ENCODE measurements at places on chromosomes 13 and 19. TPM values are rescaled to one million over a fixed set of nuclear protein-coding genes. Genes with fewer than 3 reads are reported as not detected.

The NKG7 gene
- polyA plus RNA-seq = 66.0 TPM

The CNFN gene
- 42.5 TPM for polyA plus RNA-seq

The APOC4 gene
- polyA plus RNA-seq = not detected

The FCGBP gene
- polyA plus RNA-seq = 0.25 TPM

The CEACAM4 gene
- polyA plus RNA-seq = not detected

The CACNG6 gene
- not detected for polyA plus RNA-seq

The CACNG8 gene
- not detected for polyA plus RNA-seq

The IGFL2 gene
- not detected for polyA plus RNA-seq

The AZU1 gene
- not detected for polyA plus RNA-seq

The NCAN gene
- polyA plus RNA-seq = not detected

The GPR18 gene
- 58.6 TPM for polyA plus RNA-seq

The PLIN4 gene
- 0.15 TPM for polyA plus RNA-seq

The RGCC gene
- 6.8 TPM for polyA plus RNA-seq

The VSTM2B gene
- not detected for polyA plus RNA-seq

The ANGPTL4 gene
- not detected for polyA plus RNA-seq
